ENCODE measurements at places on chromosomes 1 and 21.

GRCh38 chr1:151594143-151594625 is 17.7 kb upstream of the SNX27 start:
- peak; percentile 91 for DNase-seq

DNA sequence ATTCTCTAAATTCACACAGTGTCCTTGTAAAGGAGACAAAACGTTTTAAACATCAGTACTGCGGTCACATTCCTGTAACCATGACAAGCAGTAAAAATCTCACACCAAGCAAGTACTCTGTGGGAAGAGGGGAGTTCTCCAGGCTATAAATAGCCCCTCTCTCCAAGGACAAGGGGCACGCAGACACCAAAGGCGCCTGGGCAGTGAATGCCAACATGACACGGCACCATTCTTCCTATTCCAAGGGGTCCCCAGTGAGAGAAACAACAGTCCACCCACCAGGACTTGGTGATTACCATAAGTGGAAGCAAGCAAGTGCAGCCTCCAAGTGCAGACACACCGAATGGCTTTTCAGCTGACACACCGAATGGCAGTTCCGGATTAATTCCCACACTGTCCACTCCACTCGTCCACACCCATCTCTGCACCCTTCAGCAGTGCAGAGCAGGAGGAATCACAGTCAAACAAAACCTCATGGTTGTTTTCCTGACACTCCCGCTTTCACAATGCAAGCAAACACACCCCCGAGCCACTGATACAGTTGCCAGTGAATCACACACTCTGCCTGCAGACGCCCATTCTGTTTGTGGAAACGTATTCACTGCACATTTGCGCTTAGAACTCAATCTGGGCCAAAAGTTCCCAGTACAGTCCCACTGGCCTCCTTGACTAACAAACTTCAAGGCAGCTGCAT is 1.8 kb downstream of the PTTG1IP start:
- no peak for DNase-seq

GRCh38 chr21:42071146-42071737 is at the start of gene UMODL1:
UMODL1 (plus strand) TSS chr21:42071317; CDS start chr21:42071317, 0 bp downstream.
- DNase-seq = no peak

DNA sequence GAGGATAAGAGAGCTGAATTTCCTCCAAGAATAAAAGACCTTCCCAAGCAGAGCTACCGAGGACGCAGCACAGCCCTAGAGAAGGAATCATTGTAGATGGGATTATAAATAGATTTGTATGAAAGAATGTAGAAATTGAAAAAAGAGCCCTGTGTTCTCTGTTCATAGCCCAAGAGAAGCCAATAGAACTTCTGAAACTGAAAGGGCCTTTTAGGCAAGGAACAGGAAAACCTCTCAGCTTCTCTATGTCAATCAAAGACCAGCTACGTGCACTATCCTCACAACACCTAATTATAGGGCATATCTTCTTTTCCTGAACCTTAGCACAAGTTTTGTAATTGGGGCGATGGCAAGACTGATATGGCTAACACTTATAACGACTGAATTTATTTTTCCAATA is 192.4 kb upstream of the RNPC3 start:
- DNase-seq = no peak

- no peak for DNase-seq
Measured at GRCh38 chr1:66476774-66477173, 57.2 kb upstream of the SGIP1 start.

- DNase-seq = no peak
Measured at GRCh38 chr1:58811303-58811702, 27.5 kb upstream of the JUN start.

DNA sequence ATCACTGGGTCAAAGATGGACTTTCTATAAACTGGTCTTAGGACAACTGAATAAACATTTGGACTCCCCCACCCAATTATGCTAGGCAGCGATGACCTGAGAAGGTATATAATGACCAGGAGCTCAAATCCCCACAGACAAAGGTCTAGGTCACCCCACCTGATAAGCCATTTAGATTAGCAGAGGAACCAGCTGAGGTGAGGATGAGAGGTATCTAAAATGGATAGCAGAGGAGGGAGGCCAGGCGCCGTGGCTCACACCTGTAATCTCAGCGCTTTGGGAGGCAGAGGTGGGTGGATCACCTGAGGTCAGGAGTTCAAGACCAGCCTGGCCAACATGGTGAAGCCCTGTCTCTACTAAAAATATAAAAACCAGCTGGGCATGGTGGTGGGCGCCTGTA is 33.7 kb downstream of the PABPC4 start:
- no peak for DNase-seq

DNA sequence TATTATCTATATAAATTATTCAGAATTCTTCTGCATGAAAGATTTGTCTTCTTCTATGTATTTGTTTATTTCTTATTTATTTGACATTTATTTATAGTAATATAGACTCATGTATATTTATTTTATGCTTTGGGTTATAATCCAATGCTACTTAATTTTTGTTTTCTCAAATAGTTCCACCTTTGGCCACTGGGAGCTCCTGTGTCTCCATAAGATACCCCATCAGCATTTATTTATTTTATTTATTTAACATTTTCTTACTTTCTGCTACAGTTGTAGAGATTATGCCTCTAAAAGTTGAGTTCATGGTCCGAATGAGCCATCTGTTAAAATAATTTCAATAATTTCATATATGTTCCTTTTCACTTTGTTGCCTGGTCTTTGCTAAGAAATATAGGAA is 289.4 kb downstream of the ADGRL2 start:
- no peak for DNase-seq

DNA sequence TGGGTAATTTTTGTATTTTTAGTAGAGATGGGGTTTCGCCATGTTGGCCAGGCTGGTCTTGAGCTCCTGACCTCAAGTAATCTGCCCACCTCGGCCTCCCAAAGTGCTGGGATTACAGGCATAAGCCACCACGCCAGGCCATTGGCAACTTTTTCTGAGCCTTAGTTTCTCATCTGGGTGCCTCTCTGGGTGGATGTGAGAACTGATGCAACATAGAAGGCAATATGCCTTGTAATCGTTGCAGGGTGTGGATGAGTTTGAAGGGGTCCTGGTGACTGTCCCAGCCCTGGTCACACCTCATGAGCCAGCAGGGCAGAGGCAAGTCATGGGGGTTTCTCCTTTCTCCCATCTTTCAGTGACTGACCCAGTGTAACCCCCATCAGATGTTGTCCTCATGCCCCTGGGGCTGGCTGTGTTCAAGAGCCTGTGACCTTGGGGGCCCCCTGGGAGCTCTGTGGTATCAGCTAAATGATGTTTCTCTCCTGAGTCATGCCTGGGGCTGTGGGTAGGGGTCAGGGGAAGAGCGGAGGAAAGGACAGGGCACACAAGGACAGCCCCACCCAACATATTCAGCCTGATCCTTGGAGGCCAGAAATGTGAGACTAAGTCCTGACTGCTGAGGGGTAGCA is 3.6 kb downstream of the COL9A2 start:
- DNase-seq = no peak

DNA sequence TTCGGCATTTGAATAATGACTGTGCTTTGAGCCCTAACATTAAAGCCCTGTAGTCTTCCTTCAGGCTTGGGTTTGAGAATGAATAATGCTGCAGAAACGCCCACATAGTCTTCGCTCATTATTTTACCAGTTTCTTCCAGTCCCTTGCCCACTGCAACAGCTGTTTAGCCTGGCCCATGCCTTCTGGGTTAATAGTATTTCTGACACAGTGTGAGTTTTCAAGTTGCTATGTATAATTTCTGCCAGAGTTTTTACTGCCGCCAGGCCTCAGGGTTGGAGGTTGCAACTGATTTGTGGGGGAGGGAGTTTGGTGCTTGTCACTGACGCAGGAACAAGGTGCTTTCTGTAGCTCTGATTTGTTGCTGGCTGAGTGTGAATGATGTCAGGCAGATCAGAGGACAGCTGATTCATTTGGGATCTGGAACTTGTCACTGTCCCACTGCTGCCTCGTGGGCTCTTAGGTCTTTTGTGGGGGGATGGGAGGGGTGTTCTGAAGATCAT is 109.8 kb downstream of the MAST2 start:
- no peak for DNase-seq

GRCh38 chr21:20639026-20639425 is 359.2 kb upstream of the NCAM2 start:
- no peak for DNase-seq

DNA sequence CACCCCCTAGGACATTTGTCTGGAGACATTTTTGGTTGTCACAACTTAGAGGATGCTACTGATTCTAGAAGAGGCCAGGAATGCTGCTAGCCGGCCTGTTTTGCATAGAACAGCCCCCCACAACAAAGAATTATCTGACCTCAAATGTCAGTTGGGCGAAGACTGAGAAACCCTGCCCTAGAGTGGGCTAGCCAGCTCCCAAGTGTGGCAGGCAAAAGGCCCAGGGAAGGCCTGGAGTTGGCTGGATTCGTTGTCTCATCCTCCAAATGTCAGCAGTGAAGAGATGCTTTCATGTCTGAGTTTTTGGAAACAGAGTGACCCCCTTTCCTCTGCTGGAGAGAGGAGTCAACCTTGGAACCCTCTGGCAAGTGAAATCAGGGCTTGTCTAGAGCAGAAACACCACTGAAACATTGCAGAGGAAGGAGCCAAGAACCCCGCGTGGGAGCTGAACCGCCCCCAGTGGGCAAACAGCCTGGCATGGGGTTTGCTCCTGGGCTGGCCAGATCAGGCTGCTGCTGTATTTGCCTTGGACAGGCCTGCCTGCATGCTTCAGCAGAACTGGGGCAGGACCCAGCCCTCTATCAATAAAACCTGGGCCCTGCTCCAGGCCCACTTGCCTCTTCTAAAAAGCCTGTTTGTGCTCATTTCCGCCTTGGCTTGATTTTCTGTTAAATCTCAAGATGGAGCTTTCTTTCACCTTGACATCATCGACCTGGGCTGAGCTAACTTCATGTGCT is 32.9 kb downstream of the RASSF5 start:
- DNase-seq = no peak

DNA sequence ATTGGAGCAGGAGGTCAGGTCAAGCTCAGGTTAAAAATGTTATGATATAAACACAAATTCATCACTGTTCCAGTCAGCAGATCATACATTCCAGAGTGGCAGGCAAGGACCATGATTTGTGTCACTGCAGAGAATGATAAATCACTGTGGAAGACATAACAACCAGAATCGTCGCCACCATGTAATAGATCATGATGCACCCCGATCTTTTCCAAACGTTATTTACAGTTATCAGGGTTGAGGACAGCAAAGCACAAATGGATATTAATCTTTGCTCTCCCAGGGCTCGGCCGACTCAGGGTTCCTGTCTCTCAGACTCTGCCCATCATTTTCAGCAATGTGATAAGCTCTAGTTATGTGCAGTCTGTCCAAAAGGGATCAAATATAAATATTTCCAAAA is 122.7 kb downstream of the ZBTB18 start:
- DNase-seq = no peak

DNA sequence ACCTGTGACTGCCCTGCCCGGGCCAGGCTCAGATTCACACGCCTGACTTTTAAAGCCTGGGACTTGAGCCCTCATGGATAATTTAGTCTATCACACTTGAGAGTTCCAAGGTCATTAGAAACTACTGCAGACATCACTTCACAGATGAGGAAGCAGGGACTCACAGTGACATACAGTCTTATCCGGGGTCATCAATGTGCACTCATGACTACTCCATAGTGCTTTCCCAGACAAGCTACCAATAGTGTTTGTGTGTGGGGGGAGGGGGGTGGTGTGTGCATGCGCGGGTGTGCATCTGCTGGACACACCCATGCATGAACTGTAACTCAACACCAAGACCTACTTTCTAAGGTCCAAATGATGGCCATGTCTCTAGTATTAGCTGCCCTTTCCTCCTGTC is 16.1 kb upstream of the SLC5A9 start:
- no peak for DNase-seq

- no peak for DNase-seq
Measured at GRCh38 chr1:245118066-245118465, 36.7 kb upstream of the KIF26B start.

GRCh38 chr1:66613187-66613586 is 79.2 kb downstream of the SGIP1 start:
- DNase-seq = no peak

DNA sequence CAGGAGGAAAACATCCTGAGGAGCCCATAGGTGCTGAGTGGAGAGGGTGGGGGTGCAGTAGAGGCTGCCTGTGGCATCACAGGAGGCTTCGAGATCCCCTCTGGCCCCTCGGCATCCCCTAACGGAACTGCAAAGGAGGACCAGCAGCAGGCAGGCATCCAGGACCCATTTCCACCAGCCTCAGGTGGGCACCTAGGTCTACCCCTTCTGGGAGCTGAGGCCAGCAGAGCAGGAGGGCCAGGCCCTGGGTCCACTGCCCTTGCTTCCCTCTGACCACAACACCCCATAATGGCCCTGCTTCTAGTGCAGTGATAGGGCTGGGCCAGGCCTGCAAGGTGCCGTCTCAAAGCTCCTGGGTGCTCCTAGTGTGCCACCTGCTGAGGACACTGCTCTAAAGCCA is 723.0 kb downstream of the PTPRU start:
- no peak for DNase-seq

DNA sequence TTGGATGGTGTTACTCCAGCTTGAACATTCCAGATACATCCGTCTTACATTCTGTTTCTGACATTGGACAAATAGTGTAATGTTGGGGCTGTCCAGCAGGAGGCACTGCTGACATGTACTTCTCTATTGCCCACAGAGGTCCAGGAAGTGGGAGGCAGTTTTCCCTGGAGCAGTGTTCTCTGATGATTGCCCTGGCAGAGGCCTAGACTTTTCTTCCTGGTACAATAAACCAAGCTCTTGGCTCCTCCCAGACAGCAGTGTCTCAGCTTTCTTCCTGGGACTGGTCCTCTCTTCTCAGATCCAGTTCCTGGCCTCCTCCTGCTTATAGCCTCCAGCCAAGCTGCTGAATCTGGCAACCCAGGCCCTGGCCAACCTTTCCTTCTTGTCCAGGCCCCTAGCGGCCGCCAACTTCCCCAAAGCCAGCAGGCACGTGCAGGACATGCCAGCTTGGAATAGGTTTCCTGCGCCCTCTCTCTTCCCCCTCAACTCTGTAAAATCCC is 14.9 kb upstream of the IFNLR1 start:
- DNase-seq = peak; percentile 75

- DNase-seq = no peak
Measured at GRCh38 chr1:206002160-206002559, 1.0 kb downstream of the RAB7B start.

DNA sequence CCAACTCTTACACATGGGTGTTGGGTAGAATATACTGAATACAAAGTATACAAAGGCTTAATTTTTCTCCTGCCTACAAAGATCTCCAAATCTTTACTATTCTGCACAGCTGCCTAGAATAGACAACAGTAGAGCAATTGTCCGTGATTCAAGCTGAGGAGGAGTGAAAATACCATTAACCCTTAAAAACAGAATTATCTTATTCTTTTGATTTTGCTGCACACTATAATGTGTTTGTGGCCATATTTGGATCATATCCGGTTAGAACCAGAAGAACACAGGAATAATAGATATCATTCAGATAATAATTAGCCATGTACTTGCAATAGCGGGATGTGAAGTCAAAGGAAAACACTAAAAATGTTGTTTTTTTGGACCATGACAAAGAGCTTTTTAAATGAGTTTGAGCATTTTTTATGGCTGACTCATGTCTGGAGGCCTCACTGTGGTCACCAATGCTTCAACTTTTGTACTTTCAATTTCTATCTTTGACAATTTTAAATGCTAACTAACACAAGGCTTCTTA is 197.6 kb upstream of the FOXD3 start:
- DNase-seq = no peak

Data from iPS-NIHi11 (cell line).